ENCODE measurements at places on chromosomes 3 and 15. TPM values are rescaled to one million over a fixed set of nuclear protein-coding genes. Genes with fewer than 3 reads are reported as not detected.

DNA sequence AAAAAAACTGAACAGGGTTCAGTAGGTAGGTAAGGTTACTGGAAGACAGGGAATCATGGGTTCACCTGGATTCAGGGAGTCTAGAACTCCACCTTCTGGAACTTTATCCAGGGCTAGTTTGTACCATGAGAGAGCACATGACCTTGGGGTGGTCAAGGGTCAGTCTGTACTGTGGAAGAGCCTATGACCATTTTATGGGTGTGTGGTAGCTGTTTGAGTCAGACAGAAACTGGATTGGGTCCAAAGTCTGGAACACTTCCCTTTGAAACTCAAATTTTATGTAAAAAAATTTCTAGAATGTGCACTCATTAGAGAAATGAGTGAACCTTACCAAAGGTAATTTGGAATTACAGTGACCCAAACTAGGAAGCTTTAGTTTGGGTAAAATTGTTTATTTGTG is 486.0 kb upstream of the AGTR1 start:
- no peak for DNase-seq

- no peak for DNase-seq
Observed at GRCh38 chr3:43627360-43627759, 5.5 kb upstream of the ANO10 start.

DNA sequence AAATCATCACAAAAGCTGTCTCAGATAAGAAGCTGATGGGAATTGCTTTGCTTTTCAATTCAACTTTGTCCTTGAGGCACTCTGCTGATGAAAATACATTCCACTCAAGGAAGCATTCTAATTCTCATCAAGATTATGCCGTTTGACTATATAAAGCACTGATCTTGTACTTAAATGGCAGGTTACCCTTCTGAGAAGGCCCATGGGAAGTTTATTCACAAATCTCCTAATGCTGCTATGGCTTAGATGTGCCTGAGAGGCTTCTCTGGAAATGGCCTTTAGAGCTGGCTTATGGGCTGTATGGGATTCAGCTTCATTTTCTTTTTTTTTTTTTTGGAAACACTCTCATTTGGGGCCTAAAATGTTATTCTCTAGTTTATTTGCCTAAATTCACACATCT is 69.7 kb upstream of the ARNT2 start:
- no peak for DNase-seq

DNA sequence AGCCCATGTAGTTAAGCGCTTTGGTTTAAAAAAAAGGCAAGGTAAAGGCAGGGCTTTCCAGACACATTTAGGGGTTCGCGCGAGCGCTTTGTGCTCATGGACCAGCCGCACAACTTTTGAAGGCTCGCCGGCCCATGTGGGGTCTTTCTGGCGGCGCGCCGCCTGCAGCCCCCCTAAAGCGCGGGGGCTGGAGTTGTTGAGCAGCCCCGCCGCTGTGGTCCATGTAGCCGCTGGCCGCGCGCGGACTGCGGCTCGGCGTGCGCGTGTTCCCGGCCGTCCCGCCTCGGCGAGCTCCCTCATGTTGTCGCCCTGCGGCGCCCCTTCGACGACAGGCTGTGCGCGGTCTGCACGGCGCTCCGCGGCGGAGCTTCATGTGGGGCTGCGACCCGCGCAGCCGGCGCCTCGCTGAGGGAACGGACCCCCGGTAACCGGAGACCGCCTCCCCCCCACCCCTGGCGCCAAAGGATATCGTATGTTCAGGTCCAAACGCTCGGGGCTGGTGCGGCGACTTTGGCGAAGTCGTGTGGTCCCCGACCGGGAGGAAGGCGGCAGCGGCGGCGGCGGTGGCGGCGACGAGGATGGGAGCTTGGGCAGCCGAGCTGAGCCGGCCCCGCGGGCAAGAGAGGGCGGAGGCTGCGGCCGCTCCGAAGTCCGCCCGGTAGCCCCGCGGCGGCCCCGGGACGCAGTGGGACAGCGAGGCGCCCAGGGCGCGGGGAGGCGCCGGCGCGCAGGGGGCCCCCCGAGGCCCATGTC is 927 bp downstream of the SMAD6 start:
- DNase-seq, result no peak

DNA sequence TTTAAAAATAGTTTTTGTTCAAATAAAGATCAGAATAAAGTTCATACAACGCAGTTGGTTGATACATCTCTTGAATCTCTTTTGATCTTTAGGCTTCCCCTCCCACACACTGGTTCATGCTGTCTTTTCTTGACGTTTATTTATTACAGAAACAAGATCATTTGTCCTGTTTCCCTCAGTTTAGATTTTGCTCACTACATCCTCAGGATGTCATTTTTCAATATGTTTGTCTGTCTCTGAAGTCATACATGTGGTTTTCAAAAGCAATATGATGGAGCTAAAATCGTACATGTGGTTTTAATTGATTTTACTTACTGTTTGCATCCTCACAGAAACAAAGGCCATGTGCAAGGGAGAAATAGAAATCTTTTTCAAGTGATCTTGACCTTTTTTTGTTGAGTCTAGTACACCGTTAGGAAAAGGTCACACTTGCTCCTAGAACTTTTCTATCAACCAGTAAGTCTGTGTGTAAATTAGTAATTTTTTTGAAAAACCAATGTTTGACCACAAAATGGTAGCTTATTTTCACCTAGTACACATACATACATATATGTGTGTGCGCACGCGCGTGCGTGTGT is 63.7 kb upstream of the SENP5 start:
- no peak for DNase-seq

- no peak for DNase-seq
Observed at GRCh38 chr3:47669026-47669749, 90.5 kb upstream of the CSPG5 start.

The PLA2G4B gene
- 26.9 TPM for total RNA-seq

The ZBED2 gene
- 9.4 TPM for total RNA-seq

- no peak for DNase-seq
Observed at GRCh38 chr3:141000027-141000663, 51.0 kb upstream of the SPSB4 start.

The NOX5 gene
- total RNA-seq, result 0.61 TPM

The CFAP20DC gene
- 11.1 TPM for total RNA-seq

The SLC24A1 gene
- total RNA-seq, result 2.2 TPM

GRCh38 chr3:42670051-42670576 is 15.2 kb upstream of the KLHL40 start:
- DNase-seq, result no peak

The CYP1A1 gene
- not detected for total RNA-seq

DNA sequence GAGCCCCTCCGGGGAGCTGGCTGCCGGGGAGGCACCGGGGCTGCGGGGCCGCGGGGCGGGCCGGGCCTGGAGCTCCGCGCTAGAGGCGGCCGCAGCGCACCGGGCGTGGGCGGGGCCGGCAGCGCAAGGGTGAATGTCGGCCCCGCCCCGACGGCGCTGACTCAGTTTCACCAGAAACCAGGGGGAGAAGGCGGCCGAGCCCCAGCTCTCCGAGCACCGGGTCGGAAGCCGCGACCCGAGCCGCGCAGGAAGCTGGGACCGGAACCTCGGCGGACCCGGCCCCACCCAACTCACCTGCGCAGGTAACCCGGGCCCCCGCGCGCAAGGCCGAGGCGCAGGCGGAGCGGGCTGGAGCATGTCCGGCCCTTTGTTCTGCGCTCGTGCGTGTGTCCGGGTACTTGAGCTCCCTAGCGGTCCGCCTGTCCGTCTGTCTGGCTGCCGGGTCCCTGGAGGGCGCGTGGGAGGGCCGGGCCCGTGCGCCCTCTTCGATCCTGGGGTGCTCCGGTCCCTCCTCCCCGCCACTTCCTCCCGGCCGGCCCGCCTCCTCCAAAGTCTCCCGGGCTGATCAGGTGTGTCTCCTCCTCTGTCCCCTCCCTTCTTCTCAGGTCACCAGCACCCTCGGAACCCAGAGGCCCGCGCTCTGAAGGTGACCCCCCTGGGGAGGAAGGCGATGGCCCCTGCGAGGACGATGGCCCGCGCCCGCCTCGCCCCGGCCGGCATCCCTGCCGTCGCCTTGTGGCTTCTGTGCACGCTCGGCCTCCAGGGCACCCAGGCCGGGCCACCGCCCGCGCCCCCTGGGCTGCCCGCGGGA is at the start of gene SPINT1:
Gene SPINT1, plus strand, starts transcription at position 164 of the 811 bp plus-strand sequence. Its CDS starts 507 bp downstream, at position 671.
- DNase-seq, result no peak

The ATP2C1 gene
- total RNA-seq, result 44.2 TPM

DNA sequence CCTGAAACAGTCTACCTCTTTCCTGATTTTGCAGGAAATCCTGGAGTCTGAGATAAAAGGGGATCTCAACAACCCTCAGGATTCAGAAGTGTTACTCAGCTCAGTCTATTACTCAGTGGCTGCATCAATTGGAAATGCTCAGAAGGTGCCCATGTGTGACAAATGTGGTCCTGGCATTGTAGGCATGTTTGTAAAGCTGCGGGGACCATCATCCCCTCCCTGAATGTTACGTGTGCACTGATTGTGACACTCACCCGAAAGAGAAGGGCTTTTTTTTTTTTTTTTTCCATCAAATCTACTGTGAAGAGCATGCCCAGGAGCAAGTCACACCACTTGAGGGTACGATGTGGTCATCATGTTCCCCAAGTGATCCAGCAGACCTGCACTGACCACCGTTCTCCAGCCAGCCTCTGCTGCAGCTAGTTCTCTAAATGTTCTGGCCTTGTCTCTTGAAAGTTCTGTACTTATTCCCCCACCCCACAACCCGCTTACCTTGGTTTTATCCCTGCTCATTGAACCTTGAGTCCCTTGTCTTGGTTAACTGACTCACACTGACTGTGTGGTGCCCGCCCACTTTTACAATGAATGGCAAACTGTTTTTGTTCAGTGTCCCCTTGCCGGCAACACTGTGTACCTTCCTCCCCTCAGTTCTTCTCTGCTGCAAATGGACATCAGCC is 19.8 kb downstream of the ST3GAL6 start:
- DNase-seq, result no peak

The TRIM71 gene
- total RNA-seq, result not detected

GRCh38 chr3:114892880-114893279 is 254.2 kb downstream of the ZBTB20 start:
- DNase-seq, result no peak

DNA sequence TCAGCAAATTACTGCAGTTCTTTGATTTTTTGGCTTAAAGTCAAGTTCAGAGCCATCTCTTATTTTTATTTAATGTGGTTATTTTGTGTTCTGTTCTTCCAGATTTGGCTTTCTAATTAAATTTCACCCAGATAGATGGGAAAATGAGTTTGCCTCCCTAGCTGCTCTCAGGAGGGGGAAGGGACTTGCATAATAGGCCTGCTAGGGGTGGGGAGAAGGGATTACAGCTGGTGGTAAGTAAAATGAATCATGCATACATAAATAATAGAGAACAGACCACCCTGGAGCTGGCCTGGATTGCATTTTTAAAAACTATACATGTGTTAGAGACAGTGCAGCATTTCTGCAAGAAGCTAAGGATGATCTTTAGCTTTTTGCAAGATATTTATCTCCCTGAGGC is 3.9 kb upstream of the PXYLP1 start:
- no peak for DNase-seq

- DNase-seq, result no peak
Observed at GRCh38 chr3:197343111-197343510, 44.7 kb upstream of the DLG1 start.

DNA sequence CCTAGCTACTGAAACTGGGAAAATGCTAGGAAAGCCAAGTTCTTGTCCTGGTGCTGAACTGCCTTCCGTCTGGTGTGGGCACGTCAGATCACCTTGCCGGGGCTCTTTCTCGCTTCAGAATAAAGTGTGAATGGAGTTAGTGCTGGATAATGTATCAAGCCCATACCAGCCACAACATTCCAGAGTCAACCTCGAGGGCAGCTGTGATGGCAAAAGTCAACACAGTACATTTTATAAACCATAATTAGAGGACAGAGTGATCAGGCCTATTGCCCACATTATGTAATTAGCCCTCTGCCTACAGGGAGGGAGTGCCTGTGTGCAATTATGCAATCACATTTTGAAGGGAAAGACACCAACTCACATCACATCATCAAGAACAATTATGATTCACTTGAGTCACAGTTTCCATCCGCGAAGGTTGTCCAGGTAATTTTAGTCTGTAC is 165.2 kb downstream of the RORA start:
- no peak for DNase-seq

- DNase-seq, result no peak
Observed at GRCh38 chr3:34742151-34742550, 897.2 kb upstream of the ARPP21 start.

GRCh38 chr15:41698779-41699178 is 38.6 kb downstream of the MGA start:
- DNase-seq, result no peak

DNA sequence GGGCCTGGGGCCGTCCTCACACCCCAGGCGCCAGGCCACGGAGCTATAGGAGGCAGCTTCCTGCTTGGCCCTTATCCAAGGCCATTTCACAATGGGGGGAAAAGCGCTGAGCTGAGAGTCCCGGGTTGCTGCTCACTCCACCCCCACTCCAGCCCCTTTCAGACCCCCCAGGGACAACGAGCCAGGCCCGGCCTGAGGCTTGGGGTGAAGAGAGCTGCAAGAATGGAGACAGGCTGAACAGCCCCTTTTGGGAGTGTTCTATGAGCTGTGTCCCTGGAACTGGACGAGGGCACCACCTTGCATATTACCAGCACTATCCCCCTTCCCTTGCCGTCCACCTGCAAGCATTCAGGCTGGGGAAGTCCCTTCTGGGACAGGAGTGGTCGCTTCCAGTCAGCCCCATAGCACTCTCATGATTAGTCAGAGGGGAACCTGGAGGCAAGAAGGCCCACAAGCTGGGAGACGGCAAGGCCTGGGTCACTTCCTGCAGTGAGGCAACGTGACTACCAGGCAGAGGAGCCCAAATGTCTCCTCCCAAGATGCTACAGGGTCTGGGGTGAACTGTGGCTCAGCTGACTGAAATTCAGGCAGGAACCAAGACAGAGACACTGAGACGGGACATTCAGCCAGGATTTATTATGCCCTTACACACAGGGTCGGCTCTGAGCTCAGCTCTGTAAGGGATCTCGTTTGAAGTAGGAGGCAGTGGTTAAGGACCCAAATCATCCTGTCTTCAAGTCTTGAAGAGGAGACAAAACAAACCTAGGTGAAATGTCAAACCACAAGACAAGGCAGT is 8.6 kb upstream of the SRP14 start:
- no peak for DNase-seq

DNA sequence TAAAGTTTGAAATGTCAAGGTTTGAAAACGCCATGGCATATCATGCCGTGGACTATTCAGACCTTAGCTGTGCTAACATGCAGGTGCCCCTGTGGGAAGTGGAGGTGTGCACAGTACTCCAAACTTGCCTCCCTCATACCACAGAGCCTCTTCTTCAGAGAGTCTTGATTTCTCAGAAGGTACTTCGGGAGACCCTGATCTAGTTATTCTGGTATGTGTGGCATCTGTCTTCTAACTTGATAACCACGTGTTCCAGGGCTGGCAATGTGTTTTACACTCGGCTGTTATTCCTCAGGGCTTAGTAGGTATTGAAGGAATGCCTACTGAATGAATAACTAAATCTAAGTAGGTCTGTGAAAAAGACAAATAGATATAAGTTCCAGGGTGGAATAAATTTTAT is 309.9 kb downstream of the CLSTN2 start:
- no peak for DNase-seq

The SERINC4 gene
- total RNA-seq, result 0.19 TPM
